ENCODE measurements at places on chromosomes 12 and 14. TPM values are rescaled to one million over a fixed set of nuclear protein-coding genes. Genes with fewer than 3 reads are reported as not detected.

- DNase-seq = no peak
- H3K4me1 ChIP-seq = peaks cover 8% of the 10 kb centered on the region
- H3K36me3 ChIP-seq = no peaks in the 10 kb centered on the region
- no peaks in the 10 kb centered on the region for H3K27me3 ChIP-seq
- no peak overlapping the region for H3K4me3 ChIP-seq
These were observed 661.2 kb downstream of the SLC16A7 start for GRCh38 chr12:60257063-60257462.

GRCh38 chr12:1740161-1740948 lies 49.5 kb downstream of the ADIPOR2 start:
- peaks cover 41% of the 10 kb centered on the region for H3K4me1 ChIP-seq
- no peaks in the 10 kb centered on the region for H3K36me3 ChIP-seq
- H3K27ac ChIP-seq = no peak overlapping the region
- no peaks in the 10 kb centered on the region for H3K27me3 ChIP-seq

GRCh38 chr12:119375075-119375882 lies 40.8 kb downstream of the CCDC60 start:
- no peaks in the 10 kb centered on the region for H3K36me3 ChIP-seq
- H3K4me3 ChIP-seq = no peak overlapping the region
- H3K27ac ChIP-seq = no peak overlapping the region
- no peak for DNase-seq

Gene ENDOU
- 0.39 TPM for total RNA-seq

Gene FIGNL2
- 0.33 TPM for total RNA-seq

Gene PMEL
- 0.66 TPM for total RNA-seq

Gene TAS2R31
- 3.3 TPM for total RNA-seq

- no peaks in the 10 kb centered on the region for H3K27me3 ChIP-seq
- no peak overlapping the region for H3K4me3 ChIP-seq
- no peaks in the 10 kb centered on the region for H3K36me3 ChIP-seq
- DNase-seq = no peak
- no peak overlapping the region for H3K27ac ChIP-seq
These were observed 157.4 kb upstream of the PRMT8 start for GRCh38 chr12:3333583-3333982.

DNA sequence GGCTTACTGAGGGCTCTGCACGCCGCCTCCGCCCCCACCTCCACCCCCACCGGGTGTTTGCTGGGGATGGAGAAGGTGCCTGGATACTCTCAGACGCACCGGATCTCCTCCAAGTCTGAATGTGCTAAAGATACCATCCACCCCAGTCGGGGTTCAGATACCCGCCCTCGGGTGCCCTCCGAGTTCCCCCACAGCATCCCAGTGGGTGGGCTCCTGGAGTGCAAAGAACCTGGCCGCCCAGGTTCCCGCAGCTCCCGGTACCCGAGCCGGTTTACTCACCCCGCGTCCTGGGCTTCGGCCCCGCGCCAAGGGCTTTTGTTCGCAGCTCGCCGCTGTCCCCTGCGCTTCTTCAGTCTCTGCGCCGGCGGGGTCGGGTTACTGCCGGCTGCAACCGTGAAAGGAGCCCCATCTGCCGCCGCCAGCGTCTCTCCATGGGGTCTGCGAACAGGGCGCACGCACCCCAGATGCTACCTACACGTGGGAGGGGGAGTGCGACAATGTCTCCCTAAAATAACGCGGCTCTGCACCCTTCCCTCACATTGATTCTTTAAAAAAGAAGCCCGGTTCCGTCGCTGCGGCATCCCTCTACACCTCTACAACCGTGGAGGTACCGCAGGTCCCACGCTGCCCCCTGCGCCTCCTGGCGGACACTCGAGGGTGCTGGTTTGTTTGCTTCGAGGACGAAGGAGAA lies at the start of gene CCDC177:
Gene CCDC177 (minus strand): TSS at position 609 of the 691 bp plus-strand sequence. CDS start 1,249 bp downstream, outside the sequence.
- H3K4me3 ChIP-seq = peak within 1 kb of the TSS; percentile 17
- H3K27ac ChIP-seq = no peak within 1 kb of the TSS
- DNase-seq = no peak
- no peaks in the 10 kb centered on the region for H3K36me3 ChIP-seq
- peaks cover 43% of the 10 kb centered on the region for H3K4me1 ChIP-seq

DNA sequence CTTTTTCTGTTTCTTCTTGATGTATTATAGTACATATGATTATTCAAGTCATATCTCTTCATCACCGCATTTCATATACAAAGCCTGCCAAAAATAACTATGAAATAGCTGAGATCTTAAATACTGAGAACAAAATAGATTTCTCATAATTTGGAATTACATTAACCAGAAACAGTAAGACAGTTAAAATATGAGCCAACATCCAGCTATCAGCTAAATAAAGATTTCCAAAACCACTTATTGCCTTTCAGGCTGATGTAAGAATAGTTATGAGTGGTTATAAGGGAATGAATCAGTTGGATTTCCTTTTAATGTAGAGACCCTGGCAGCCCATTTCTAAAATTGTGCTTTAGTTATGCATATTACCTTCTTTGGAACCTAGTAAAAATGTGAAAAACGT lies 47.4 kb downstream of the TMEM117 start:
- DNase-seq = no peak
- H3K4me3 ChIP-seq = no peak overlapping the region
- H3K4me1 ChIP-seq = no peaks in the 10 kb centered on the region
- no peaks in the 10 kb centered on the region for H3K36me3 ChIP-seq

DNA sequence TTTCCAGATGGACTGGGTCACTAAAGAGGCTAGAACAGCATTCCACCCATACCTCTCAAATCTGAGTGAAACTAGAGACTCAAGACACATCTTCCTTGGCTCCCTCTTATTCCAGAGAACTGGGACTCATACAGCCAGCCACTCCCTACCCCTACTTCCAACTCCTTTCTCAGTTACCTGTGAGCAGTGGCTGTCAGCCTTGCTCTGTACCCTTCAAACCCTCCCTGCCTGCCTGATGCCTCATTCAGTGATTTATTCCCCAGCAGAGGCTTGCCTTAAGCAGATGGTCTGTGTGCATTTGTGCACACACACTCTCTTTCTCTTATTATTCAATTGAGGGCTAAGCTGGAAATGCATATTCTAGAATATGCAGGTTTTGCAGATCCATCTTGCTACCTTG lies 14.6 kb downstream of the GPR84 start:
- peak overlapping the region; percentile 82 for H3K27ac ChIP-seq
- H3K4me3 ChIP-seq = no peak overlapping the region
- no peaks in the 10 kb centered on the region for H3K27me3 ChIP-seq
- no peak for DNase-seq

DNA sequence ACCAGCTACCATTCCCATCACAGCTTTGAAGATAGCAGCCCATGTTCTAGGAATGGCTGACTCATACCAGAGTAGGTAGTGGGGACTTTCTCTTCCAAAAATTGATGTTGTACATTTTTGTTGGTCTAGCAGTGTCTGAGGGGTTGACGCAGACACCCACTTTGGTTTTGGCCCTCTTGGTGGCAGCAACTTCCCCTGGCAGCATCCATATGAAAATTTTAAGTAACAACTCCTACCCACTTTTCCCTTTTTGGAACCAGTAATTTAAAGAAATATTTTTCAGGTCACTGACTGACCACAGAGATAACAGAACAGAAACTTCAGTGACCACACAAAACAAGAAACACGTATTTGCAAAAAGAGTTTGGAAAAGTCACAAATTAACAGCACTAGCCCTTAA lies 162.0 kb upstream of the TMCC3 start:
- H3K4me1 ChIP-seq = no peaks in the 10 kb centered on the region
- no peaks in the 10 kb centered on the region for H3K36me3 ChIP-seq
- DNase-seq = no peak
- H3K27ac ChIP-seq = no peak overlapping the region
- H3K4me3 ChIP-seq = no peak overlapping the region
- no peaks in the 10 kb centered on the region for H3K27me3 ChIP-seq

- no peaks in the 10 kb centered on the region for H3K36me3 ChIP-seq
- no peak overlapping the region for H3K4me3 ChIP-seq
- no peak overlapping the region for H3K27ac ChIP-seq
- no peaks in the 10 kb centered on the region for H3K27me3 ChIP-seq
These were observed 34.9 kb downstream of the ETV6 start for GRCh38 chr12:11684393-11684792.

- no peak overlapping the region for H3K4me3 ChIP-seq
- peaks cover 80% of the 10 kb centered on the region for H3K4me1 ChIP-seq
- peak overlapping the region; percentile 92 for H3K27ac ChIP-seq
- H3K27me3 ChIP-seq = no peaks in the 10 kb centered on the region
These were observed 86.8 kb downstream of the RFLNA start for GRCh38 chr12:124381456-124382296.

DNA sequence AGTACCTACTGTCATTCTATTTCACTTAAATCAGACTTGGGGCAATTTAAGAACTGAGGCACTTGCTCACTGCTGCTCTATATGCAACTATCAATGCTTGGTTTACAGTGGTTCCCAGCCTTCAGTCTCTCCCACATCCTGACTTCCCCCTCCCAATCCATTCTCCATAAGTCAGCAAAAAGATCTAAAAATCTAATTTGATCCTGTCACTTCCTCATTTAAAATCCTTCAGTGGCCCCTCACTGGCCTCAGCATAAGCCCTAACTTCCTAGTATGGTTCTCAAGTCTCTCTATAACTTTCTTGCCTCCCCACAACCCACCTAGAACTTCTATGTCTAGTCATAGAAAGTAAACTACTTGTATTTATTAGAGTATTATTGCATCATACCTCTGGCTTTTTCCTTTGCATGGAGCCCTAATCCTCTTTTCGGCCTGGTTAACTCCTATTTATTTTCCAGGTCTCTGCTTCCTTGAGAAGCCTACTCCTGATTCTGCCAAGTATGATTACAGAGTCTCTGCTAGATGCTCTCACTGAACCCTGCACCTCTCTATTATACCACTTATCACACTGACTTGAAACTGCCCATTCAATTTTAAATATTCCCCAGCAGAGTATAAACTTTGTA lies 130.6 kb downstream of the RALGAPA1 start:
- peaks cover 38% of the 10 kb centered on the region for H3K36me3 ChIP-seq
- H3K4me1 ChIP-seq = no peaks in the 10 kb centered on the region
- H3K4me3 ChIP-seq = no peak overlapping the region
- DNase-seq = no peak
- H3K27me3 ChIP-seq = no peaks in the 10 kb centered on the region
- no peak overlapping the region for H3K27ac ChIP-seq

Gene ACSM4
- not detected for total RNA-seq

GRCh38 chr12:25698772-25699171 lies 145.7 kb upstream of the LMNTD1 start:
- no peak overlapping the region for H3K27ac ChIP-seq
- H3K4me1 ChIP-seq = no peaks in the 10 kb centered on the region
- no peaks in the 10 kb centered on the region for H3K36me3 ChIP-seq

GRCh38 chr12:89366676-89367364 lies 14.5 kb upstream of the DUSP6 start:
- DNase-seq = no peak
- H3K4me1 ChIP-seq = peaks cover 62% of the 10 kb centered on the region
- H3K4me3 ChIP-seq = no peak overlapping the region
- H3K36me3 ChIP-seq = peaks cover 8% of the 10 kb centered on the region

GRCh38 chr12:111445726-111446581 lies 40.2 kb downstream of the SH2B3 start:
- peak overlapping the region; percentile 59 for H3K27ac ChIP-seq
- H3K4me1 ChIP-seq = peaks cover 94% of the 10 kb centered on the region
- no peak overlapping the region for H3K4me3 ChIP-seq
- peaks cover 87% of the 10 kb centered on the region for H3K36me3 ChIP-seq

GRCh38 chr12:8696442-8697090 lies 1.2 kb upstream of the RIMKLB start:
- no peak for DNase-seq
- peak overlapping the region; percentile 71 for H3K4me3 ChIP-seq
- no peaks in the 10 kb centered on the region for H3K27me3 ChIP-seq
- no peaks in the 10 kb centered on the region for H3K36me3 ChIP-seq

DNA sequence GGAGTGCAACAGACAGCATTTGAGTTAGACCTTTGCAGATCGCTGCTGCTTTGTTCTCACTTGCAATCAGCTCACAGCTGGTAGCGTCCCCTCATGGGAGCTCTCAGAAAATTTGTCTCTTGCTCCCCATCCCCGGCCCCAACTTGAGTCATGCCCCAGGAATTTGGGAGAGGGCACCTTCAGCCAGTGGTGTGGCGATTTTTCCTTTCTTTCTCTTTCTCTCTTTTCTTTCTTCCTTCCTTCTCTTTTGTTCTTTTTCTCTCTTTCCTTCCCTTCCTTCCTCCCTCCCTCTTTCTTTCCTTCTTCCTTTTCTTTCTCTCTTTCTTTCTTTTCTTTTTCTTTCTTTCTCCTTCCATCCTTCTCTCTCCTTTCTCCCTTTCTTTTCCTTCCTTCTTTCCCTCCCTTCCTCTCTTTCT lies 34.2 kb upstream of the MAP1LC3B2 start:
- H3K27me3 ChIP-seq = no peaks in the 10 kb centered on the region
- no peak for DNase-seq
- peak overlapping the region; percentile 81 for H3K27ac ChIP-seq
- peaks cover 10% of the 10 kb centered on the region for H3K4me1 ChIP-seq

DNA sequence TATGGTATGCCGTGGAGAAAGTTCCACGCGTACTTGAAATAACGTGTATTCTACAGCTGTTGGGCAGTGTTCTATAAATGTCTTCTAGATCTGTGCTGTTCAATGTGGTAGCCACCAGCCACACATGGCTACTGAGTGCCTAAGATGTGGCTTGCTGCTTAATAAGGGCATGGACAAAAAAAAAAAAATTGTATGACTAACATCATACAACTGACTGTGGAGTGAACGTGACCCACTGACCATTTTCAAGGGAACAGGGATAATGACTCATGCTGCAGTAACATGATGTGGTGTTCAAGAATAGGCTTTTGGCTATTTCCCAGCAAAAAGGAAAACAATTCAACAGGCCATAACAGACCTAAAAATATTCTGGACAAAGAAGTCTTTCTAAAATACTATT lies 13.0 kb downstream of the ATG14 start:
- no peaks in the 10 kb centered on the region for H3K27me3 ChIP-seq
- DNase-seq = no peak
- peak overlapping the region; percentile 38 for H3K27ac ChIP-seq
- peaks cover 26% of the 10 kb centered on the region for H3K36me3 ChIP-seq

Gene DAO
- total RNA-seq = not detected

- no peaks in the 10 kb centered on the region for H3K36me3 ChIP-seq
- no peak for DNase-seq
- H3K4me3 ChIP-seq = no peak overlapping the region
These were observed 445.2 kb downstream of the NAV3 start for GRCh38 chr12:78275886-78276285.

DNA sequence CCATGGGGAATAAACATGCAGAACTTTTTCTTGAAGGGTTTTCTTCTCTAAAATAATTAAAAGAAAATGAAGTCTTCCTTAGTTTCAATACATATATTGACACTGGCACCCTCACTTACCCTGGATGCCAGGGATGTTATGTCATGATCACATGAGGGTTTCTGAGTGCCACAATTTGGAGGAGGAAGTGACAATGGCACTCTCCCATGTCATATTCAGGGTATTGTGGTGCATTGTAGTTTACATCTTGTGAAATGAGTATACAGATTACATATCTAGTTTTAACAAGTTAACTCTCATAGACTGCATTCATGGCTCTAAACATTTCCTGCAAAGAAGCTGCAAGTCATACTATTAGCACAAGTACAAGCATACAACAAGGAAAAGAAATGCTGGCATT lies 37.7 kb downstream of the CCDC177 start:
- peaks cover 22% of the 10 kb centered on the region for H3K27me3 ChIP-seq
- DNase-seq = no peak
- H3K36me3 ChIP-seq = no peaks in the 10 kb centered on the region
- H3K4me1 ChIP-seq = no peaks in the 10 kb centered on the region
- no peak overlapping the region for H3K27ac ChIP-seq
- no peak overlapping the region for H3K4me3 ChIP-seq

Gene TSHR
- total RNA-seq = not detected

- H3K4me1 ChIP-seq = peaks cover 52% of the 10 kb centered on the region
- H3K4me3 ChIP-seq = no peak overlapping the region
- no peak for DNase-seq
These were observed 11.3 kb downstream of the C14orf132 start for GRCh38 chr14:96050482-96050881.

Data from esophagus muscularis mucosa (tissue), 4 donors.